ENCODE measurements at places on chromosomes 12 and 14.

DNA sequence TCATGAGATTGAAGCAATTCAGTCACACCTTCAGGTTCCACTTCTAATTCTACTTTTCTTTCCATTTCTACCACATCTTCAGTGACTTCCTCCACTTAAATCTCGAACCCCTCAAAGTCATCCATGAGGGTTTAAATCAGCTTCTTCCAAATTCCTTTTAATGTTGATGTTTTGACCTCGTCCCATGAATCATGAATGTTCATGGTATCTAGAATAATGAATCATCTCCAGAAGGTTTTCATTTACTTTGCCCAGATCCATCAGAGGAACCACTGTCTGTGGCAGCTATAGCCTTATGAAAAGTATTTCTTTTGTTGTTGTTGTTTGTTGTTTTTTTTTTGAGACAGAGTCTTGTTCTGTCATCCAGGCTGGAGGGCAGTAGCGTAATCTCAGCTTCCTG, 7.6 kb downstream of the RXYLT1 start:
- DNase-seq: no peak

GRCh38 chr14:71262441-71262840, 355.2 kb downstream of the PCNX1 start:
- no peak for DNase-seq

GRCh38 chr14:23296012-23296777, 6.5 kb downstream of the PPP1R3E start:
- no peak for DNase-seq

DNA sequence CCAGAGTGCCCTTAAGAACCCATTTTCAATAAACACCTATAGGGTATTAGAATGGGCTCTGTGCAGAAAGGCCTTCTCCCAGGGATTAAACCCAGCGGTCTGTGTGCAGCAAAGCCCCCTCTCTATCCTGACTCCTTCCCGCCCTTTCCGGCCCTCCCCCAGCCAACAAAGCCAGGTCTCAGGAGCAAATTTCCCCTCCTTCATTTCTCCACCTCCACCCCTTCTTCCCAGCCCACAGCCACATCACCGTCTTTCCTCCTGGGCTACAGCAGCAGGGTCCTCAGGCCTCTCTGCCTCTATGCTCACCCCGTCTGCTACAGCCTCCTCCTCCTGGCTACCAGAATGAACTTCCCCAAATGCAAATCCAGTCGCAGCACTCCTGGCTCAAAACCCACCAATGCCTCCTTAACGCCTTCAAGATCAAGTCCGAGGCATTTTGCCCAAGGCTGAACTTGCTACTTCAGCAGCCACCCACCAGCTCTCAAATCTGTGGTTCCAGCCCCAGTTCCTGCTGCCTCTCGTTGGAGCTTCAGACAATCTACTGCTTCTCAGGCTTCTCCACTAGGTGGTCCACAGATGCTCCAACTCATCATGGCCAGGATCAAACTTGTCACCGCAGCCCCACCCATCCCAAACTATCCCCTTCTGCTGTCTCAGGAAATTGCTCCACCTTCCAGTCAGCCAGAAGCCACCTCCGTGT, 134.8 kb downstream of the BCL11B start:
- DNase-seq: no peak

DNA sequence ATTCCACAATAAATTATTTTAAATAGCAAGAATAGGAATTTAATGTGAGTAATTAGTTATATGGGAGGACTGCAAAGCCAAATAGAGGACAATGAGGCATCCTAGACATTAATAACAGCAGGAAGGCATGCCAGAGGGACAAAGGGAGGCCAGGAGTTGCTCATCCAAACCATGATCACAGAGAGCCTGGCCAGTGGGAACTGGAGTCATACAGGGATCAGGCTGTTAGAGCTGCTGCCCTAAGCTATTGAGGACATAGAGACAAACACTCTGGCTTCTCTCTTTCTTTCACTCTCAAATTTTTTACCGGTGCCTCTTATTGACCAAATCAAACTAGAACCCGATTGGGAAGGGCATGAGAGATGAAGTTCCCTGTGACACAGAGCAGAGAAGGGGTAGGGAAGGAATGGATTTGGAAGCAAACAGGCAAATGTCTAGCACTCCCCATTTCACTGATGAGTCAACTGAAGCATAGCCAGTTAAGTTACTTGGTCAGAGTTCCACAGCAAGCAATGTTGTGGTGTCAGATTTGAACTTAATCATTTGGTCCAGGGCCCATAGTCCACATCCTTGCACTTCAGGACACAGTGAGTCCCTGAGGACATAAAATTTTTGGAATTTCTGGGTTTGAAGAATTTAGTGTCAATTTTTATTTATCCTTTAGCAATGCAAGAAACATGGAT, 17.9 kb upstream of the CFAP54 start:
- DNase-seq: no peak

DNA sequence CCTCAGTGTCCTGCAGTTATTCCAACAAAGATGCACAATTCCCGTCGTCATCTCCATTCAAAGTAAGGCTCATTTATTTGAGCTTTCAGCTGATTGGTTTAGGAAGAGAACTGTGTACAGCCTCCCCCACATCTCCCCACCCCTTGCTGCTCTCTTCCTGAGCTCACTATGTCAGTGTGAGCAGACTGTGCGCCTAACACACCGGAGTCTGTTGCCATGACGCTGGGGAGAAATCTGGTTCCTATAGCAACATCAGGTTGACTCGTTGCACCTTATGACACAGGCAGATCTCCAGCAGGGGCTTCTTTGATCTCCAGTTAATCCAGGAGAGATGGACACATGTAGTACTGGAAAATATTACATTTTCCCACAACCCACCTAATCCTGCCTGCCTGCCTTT, 319.4 kb downstream of the CACNA1C start:
- DNase-seq: no peak

DNA sequence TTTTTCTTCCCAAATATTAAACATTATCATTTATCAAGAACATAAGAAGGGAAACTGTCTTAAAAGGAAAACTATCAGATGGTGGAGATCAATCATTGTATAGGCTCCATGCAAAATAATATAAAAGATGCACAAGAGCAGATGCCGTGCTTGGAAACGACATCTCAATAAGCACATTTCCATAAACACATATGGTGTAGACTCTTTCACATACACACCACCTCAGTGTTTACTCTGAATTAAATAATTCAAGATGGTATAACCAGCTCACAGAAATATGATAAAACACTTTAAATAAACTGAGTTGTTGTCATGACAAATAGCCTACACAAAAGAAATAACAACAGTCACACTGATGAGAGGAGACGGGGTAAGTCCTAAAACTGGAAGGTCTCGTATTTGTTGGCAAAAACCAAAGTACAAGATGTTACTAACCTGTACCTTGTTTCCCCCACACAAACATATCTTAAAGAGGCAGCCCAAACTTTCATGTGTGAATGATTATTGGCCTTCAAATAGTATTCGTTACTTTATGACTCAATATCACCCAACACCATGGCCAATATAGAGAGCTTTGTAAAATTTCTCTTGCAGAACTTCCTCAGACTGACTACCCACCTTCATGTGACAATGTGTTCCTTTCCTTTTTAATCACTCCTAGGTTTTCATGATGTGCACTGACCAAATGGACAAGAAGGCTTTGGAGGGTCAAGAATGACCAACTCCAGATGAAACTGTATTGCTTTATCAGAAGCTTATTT, 48.6 kb upstream of the TMPO start:
- no peak for DNase-seq

DNA sequence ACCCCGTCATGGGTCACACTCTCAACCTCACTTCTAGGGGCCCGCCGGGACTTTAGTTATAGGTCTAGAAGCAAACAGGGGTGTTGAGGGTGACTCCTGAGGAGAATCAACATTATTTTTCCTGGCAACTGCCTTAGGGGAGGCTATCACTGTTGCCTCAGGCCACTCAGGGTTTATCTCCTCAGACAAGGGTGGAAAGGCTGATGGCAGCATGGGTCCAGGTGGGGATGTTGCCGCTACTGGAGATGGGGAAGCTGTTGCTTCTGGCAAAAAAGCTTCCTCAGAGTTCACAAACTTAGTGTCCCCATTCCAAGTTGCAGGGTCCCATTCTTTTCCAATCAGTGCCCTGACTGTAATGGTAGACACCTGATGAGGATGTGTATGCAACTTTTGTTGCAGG, 467.4 kb upstream of the RGS6 start:
- no peak for DNase-seq

DNA sequence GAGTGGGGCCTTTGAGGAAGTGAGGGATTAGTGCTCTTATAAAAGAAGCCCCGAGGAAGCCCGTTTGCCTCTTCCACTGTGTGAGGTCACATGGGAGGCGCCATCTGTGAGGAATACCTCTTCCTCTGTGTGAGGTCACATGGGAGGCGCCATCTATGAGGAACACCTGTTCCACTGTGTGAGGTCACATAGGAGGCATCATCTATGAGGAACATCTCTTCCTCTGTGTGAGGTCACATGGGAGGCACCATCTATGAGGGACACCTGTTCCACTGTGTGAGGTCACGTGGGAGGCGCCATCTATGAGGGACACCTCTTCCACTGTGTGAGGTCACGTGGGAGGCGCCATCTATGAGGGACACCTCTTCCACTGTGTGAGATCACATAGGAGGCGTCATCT, 69.7 kb downstream of the SLC24A4 start:
- no peak for DNase-seq

GRCh38 chr12:5971194-5971850, 26.3 kb upstream of the ANO2 start:
- DNase-seq: no peak

DNA sequence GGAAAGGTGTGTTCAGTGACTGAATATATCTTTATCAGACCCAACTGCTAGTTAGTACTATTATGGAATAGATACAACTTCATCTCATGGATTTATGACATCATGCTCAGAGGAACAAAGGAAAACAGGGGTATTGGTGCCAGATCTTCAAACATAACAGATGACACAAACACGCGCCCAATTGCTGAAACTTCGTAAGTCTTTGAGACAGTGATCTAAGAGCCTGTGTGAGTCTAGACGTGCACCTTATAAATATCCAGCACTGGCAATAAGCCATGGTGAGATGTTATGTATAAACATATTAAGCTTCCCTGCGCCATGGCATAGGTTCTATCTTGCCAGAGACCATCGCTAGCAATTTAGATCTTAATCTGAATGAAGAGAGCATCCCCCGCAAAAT, 42.2 kb upstream of the NR2C1 start:
- no peak for DNase-seq

DNA sequence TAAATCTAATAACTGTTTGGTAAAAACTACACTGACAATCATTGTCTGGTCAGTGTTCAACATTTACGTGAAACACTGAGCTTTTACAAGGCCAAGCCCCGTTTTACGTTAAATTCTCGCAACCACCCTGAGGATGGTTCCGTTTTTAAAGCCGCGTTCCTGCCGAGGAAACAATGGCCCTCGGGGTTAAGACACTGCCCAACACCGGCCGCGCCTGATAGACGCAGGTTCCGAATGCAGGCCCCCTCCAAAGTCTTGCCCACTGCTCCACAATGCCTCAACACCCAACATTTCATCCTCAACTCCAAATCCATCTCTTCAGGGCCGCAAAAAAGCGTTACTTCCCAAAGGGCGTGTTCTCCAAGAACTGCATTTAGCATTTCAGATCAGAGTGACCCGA, 953 bp upstream of the SNRPF start:
- no peak for DNase-seq

- no peak for DNase-seq
These were observed 19.4 kb downstream of the EVL start for GRCh38 chr14:100084591-100084990.

DNA sequence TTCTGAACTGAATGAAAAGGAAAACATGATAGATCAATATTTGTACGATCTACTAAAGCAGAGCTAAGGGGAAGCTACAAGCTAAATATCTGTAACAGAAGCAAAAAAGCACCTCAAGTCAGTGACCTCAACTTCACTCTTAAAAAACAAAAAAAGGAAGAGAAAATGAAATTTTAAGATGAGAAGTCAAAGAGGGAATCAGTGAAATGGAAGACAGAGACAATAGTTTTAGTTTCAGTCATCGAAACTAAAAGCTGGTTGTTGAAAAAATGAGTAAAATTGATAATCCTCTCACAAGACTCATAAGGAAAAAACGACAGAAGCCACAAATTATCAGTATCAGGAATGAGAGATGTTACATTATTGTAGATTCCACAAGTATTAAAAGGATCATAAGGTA, 11.9 kb upstream of the SLC2A13 start:
- no peak for DNase-seq

- DNase-seq: no peak
These were observed 14.7 kb downstream of the JAG2 start for GRCh38 chr14:105153739-105154475.

DNA sequence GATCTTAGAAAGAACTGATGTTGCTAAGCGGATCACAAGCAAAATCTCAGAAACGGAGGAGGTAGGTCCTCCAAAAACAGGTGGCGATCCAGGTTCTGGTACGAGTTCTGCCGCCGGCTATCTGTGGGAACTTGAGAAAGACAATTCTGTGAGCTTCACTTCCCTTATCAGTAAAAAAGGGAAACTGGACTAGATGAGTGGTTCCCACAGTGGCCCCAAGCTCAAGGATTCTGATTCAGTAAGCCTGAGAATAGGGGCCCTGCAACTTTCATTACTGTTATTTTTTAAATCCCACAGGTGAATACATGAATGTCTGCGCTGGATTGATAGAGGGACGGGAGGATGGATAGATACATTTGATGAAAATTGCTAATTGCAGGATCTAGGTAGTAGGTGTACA, 160.2 kb downstream of the PPM1H start:
- DNase-seq: no peak

- no peak for DNase-seq
These were observed 8.3 kb downstream of the TMX1 start for GRCh38 chr14:51248016-51248987.

GRCh38 chr12:4118017-4118510, 155.5 kb upstream of the CCND2 start:
- DNase-seq: no peak

DNA sequence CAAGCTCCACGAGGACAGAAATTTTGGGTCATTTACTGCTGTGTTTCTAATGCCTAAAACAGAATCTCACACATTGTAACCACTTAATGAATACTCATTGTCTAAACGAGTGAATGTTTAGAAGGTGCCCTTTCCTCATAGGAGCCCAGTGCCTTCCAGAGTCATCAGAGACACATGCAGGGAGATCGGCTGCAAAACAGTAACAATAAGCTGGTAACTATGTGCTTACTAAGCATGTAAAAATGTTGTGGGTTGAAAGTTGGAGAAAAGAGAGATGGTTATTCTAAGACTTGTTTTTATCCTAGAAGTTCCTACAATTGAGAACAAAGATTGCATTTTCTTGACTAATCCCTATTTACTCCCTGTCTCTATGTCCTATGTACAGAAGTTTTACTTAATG, 7.4 kb downstream of the TESPA1 start:
- no peak for DNase-seq

- DNase-seq: no peak
These were observed 15.5 kb upstream of the PLA2G1B start for GRCh38 chr12:120343039-120343537.

- no peak for DNase-seq
These were observed 7.7 kb downstream of the KCNA5 start for GRCh38 chr12:5051334-5051733.
